Smooth muscle cell of the umbilical artery (primary cell): ENCODE measurements at places on chromosomes 2 and 18. TPM values are rescaled to one million over a fixed set of nuclear protein-coding genes. Genes with fewer than 3 reads are reported as not detected.

UNC80 gene
- not detected in 2 replicates for total RNA-seq

IFIH1 gene
- total RNA-seq = 5.6 and 6.6 TPM in 2 replicates

NEU2 gene
- total RNA-seq = not detected in 2 replicates

AQP12A gene
- total RNA-seq = not detected in 2 replicates

NXPH2 gene
- 0.42 TPM in 1 of 2 replicates, not detected in the other for total RNA-seq

PSMD14 gene
- total RNA-seq = 115 and 125 TPM in 2 replicates

FNDC4 gene
- total RNA-seq = 10.7 and 17.3 TPM in 2 replicates

LGALSL gene
- total RNA-seq = 3.1 and 4.8 TPM in 2 replicates

CAPN13 gene
- total RNA-seq = not detected in 2 replicates

KCNE4 gene
- total RNA-seq = 12.5 and 173 TPM in 2 replicates

CIB4 gene
- total RNA-seq = not detected in 2 replicates

HRH4 gene
- 0.05 and 0.30 TPM in 2 replicates for total RNA-seq

SULT1C2 gene
- total RNA-seq = not detected in 2 replicates

RIT2 gene
- total RNA-seq = not detected in 2 replicates

C2orf66 gene
- total RNA-seq = 0.28 and 0.30 TPM in 2 replicates

ANKRD29 gene
- total RNA-seq = 0.59 and 0.88 TPM in 2 replicates

ITGB6 gene
- 0.30 and 0.60 TPM in 2 replicates for total RNA-seq

UGT1A1 gene
- not detected in 2 replicates for total RNA-seq

SNTG2 gene
- total RNA-seq = 0.59 TPM in 1 of 2 replicates, not detected in the other

SLC40A1 gene
- total RNA-seq = 8.2 and 20.2 TPM in 2 replicates

AGXT gene
- not detected in 2 replicates for total RNA-seq

DSEL gene
- 20.8 and 33.4 TPM in 2 replicates for total RNA-seq

CAMKMT gene
- total RNA-seq = 8.6 and 10.1 TPM in 2 replicates

EFEMP1 gene
- 158 and 180 TPM in 2 replicates for total RNA-seq

ADRA2B gene
- not detected in 2 replicates for total RNA-seq

LDLRAD4 gene
- total RNA-seq = 4.1 and 42.2 TPM in 2 replicates

FAM237A gene
- not detected in 2 replicates for total RNA-seq

SERPINB13 gene
- total RNA-seq = not detected in 2 replicates

SLC11A1 gene
- total RNA-seq = 0.05 and 0.30 TPM in 2 replicates
